ENCODE measurements at places on chromosomes 4 and X.

- no peak for DNase-seq
These were observed 331.4 kb downstream of the SPOCK3 start for GRCh38 chr4:166902941-166903340.

- peak; percentile 31 for DNase-seq
These were observed 8.1 kb downstream of the ETDB start for GRCh38 chrX:135112096-135112729.

GRCh38 chrX:107716816-107717700, 58.5 kb downstream of the TSC22D3 start:
- DNase-seq: peak; percentile 63

- peak; percentile 77 for DNase-seq
These were observed 32.4 kb upstream of the RBPJ start for GRCh38 chr4:26288355-26288909.

- DNase-seq: peak; percentile 54
These were observed 18.4 kb downstream of the IL21 start for GRCh38 chr4:122602277-122603142.

DNA sequence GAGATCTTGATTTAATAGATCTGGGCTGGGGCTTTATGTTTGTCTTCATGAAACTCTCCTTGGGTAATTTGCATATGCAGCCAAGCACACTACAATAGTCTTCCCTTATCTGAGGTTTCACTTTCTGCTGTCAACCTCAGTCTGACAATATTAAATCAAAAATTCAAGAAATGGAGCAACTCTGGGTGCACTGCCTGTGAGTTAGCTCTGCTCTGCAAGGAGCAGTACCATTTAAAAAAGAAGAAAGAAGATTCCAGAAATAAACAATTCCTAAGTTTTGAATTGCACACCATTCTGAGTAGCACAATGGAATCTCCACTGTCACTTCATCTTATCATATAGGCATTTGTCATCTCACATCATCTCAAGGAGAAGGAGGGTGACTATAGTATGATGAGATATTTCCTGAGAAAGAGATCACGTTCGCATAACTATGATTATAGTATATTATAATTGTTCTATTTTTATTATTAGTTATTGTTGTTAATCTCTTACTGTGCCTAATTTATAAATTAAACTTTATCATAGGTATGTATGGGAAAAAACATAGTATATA, 9.4 kb downstream of the FNIP2 start:
- DNase-seq: no peak

- DNase-seq: peak; percentile 55
These were observed 364.3 kb downstream of the FBXO8 start for GRCh38 chr4:173919196-173919595.

GRCh38 chr4:61200187-61200915, at the start of gene ADGRL3:
Gene ADGRL3 (plus strand): TSS chr4:61200326.
- peak; percentile 6 for DNase-seq

- DNase-seq: no peak
These were observed 132.2 kb upstream of the SLC34A2 start for GRCh38 chr4:25523405-25523804.

GRCh38 chrX:110156167-110156754, 153.3 kb downstream of the TMEM164 start:
- DNase-seq: no peak

DNA sequence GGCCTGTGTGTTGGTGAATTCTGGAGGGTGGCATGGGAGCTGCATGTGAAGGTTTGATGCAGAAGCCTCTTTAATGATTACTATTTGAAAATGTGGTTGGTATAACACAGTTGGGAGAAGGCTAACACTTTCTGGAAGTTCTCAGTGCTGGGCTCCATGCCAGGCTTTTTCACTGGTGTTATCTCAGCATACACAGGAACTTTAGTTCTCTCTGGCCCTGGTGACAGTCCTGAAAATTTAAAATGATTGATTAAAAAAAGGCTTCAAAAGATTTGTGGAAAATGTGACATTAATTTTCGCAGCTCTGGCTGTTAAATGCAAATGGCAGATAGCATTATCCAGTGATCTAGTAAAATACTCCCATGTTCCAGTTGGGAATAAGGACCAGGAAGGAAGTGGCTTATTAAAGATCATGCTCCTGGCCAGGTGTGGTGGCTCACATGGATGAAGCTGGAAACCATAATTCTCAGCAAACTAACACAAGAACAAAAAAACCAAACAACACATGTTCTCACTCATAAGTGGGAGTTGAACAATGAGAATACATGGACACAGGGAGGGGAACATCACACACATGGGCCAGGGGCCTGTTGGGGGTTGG, 36.6 kb downstream of the DIPK2B start:
- DNase-seq: no peak

- no peak for DNase-seq
These were observed 58.7 kb upstream of the SPANXC start for GRCh38 chrX:141301017-141301416.

DNA sequence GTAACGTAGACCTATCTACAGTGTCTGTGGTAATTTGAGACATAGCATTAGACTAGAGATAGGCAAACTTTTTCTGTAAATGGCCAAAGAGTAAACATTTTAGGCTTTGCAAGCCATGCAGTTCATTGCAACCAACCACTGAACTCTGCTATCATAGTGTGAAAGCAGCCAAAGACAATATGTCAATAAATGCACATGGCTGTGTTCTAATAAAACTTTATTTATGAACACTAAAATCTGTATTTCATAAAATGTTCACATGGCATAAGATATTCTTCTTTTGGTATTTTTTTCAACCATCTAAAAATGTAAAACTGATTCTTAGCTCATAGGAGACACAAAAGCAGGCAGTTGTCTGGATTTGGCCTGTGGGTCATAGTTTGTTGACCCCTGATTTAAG, 120.9 kb downstream of the AMELX start:
- no peak for DNase-seq

- DNase-seq: peak; percentile 11
These were observed 1912.7 kb upstream of the TENM3 start for GRCh38 chr4:180330521-180330920.

DNA sequence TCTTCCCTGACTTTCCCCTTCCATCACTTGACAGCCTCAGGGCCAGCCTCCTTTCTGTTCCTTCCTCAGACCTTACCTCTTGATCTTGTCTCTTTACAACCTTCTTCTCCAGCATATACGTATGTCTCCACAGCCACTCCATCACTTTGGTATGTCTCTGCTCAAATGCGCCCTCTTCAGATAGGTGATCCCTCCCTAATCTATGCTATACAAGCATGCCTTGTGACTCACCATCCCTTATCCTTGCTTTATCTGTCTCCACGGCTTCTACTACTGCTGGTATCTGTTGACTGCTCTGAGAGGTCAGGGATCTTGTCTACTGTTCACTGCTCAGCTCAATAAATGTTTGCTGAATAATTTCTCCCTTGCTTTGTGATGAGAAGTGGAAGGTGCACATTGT, 9.0 kb downstream of the ARAP2 start:
- DNase-seq: peak; percentile 7

DNA sequence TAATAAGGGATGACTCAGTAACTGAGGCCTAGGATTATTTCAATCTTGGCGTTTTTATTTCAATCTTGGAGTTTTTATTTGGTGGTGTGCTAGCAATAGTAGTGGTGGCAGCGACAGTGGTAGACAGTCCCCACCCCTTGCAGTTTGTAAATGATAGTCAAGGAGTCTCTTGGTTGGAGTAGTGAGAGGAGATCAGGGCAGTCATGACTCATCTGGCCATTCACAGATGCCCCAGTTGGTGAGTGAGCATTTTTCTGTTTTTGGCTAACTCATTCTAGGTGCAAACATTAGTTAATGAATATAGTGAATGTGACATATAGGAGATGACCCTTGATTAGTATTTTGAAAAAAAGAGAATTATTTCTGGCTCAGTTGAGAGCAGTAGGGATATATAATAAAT, 93.5 kb upstream of the ADAD1 start:
- DNase-seq: peak; percentile 16

DNA sequence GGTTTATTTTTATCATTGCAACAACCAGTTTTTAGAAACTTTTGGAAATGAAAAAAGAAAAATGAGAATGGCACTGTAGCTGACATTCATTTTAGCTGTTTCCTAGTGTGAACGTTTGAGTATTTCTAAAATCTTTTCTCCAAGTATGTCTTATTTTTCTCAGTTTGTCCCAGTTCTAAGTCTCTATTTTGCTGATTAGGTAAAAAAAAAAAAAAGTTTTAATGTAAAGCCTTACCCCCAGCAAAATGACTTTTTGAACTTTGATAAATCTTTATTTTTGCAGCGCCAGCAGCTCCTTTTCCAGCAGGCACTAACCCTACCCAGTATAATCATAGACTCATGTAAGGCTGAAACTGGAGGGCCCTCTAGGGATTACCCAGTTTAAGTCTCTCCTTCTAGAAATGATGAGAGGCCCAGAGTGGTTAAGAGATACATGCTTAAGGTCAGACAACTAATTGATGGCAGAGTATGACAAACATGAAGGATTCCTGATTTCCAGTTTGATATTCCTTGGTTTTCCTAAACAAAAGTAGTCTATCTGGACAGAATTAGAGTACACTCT, 84.3 kb upstream of the SLC4A4 start:
- no peak for DNase-seq

DNA sequence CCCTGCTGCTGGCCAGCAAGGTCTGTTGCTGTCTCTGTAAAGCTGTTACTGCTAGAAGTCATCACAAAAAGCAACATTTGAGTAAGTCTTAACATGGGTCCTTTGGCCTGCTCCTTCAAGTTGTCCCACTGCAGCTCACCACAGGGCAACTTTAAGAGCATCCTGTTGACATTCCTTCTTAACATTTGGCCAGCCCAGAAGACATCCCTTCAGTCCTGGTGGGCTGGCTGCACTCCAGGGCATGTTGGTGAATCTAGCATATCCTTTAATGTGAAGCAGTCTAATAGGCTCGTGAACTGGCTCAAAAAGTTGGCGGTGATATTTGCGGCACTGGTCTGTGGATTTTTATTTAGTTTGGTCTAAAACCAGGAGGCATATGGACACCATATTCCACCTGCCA, 92.2 kb upstream of the MAML3 start:
- DNase-seq: no peak

GRCh38 chrX:1392376-1393068, 609 bp upstream of the SLC25A6 start:
- DNase-seq: peak; percentile 52

- no peak for DNase-seq
These were observed 63.9 kb upstream of the PTPN13 start for GRCh38 chr4:86530183-86530582.

GRCh38 chr4:1635464-1635863, 48.6 kb downstream of the FAM53A start:
- DNase-seq: no peak

- DNase-seq: no peak
These were observed 16.9 kb downstream of the CD99 start for GRCh38 chrX:2708021-2708420.

DNA sequence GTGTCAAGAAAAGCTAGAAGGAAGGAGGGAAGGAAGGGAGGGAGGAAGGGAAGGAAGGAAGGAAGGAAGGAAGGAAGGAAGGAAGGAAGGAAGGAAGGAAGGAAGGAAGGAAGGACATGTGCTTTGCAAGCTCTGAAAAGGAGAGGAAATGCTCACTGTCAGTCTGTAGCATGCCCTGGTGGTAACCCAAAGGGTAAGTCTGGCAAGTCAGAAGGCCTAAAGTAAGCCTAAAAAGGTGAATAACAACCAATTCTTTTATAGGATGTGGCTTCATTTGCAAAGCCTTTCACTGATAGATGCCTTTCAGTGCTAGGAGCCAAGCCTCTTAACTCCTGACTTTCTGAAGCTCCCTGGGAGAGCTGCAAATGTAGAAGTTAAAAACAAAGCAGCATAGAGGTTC, 542.6 kb downstream of the CFAP47 start:
- DNase-seq: no peak

- DNase-seq: peak; percentile 50
These were observed 181.4 kb upstream of the PDE5A start for GRCh38 chr4:119810001-119810400.

- DNase-seq: no peak
These were observed 297.3 kb upstream of the LCORL start for GRCh38 chr4:18318682-18319388.

DNA sequence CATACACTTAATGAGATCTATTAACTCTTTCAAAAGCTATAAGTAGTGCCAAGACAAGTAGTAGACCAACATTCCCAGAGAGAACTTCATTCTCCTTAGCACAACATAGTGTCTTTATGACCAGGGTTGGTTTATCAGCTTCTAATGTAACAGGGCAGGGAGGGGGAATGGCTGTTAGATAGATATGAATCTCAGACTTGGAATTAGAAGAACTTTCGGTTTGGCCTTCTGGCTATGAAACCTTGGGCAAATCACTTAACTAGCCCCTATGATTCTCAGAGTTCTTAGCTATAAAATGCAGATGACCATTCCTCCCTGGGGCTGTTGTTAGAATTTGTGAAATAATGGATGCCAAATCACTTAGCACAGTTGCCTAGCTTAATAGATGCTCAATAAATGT, 132.2 kb downstream of the SLC10A7 start:
- DNase-seq: no peak

DNA sequence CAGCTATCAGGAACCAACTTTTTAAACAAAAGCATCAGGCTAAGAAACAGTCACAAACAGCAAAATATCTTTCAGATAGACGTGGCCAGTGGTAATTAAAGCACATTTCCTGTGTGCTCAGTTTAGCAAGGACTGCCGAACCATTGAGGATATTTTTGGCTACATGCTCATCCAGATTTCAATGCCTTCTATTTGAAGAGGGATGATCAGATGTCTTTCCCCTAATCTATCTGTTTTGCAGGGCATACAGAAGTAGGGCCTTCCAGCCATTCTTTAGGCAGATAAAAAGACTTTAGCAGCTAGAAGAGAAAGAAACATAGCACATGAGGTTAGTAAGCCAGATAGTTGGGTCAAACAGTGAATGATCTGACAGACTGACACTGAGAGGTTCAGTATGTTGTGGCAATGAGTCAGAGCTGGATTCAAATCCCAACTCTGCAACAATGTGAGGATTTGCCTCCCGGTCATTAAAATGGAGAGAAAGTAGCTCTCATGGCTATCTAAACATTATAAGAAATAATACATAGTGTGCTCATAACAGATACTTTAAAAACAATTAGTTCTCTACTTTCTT, 100.0 kb upstream of the PRKG2 start:
- peak; percentile 80 for DNase-seq

- DNase-seq: no peak
These were observed 16.5 kb downstream of the SPANXN3 start for GRCh38 chrX:143500751-143501150.
